NCI-H187 treated with DMSO at 0.1 percent for 48 hours (cell line): ENCODE measurements at places on chromosomes 12 and 14.

DNA sequence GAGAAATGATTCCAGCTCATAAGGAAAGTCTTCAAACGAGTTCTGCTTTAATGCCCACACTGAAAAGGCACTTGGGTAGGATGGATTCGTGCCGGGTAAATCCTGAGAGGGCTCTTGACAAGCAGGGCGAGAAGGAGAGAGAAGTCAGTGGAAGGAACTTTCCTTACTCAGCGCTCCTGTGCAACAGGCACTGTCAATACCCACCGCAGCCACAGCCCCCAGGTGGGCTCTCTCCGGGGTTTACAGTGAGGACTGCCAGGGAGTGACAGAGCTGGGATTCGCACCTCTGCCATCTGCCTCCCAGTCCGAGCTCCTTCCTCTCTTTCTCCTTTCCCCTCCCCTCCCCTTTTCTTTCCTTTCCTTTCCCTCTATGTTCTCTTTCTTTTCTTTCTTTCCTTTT lies 118.7 kb downstream of the BEGAIN start:
- no peak for DNase-seq

DNA sequence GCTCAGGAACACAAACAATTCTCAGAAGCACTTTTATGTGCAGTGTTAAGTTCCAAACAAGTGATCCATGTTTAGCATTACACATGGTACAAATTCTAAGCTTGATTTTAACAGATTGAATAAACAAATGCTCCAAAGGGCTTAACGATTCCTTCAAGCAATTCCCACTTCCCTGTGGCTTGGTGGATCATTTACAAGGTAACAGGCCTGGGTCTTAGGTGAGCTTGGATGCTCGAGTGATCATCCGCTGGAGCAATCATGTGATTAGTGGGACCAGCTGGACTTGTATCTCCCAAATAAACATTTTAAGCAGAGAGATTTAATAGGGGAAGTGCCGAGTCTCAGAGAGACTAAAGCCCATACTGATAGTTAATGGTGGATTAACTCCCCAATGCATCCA lies 70.7 kb downstream of the CALM1 start:
- DNase-seq, result no peak

- no peak for DNase-seq
These were observed 22.8 kb downstream of the ITPK1 start for GRCh38 chr14:93092606-93093556.

- DNase-seq, result no peak
These were observed 8.6 kb downstream of the LGR5 start for GRCh38 chr12:71448150-71448581.

- no peak for DNase-seq
These were observed 129.3 kb upstream of the RAP1B start for GRCh38 chr12:68481181-68481941.

GRCh38 chr12:91189516-91189915 lies 6.9 kb upstream of the DCN start:
- DNase-seq, result no peak

GRCh38 chr12:38391007-38391406 lies 74.4 kb downstream of the ALG10B start:
- DNase-seq, result no peak

GRCh38 chr12:132360410-132360809 lies 31.0 kb upstream of the GALNT9 start:
- DNase-seq, result no peak

GRCh38 chr14:73397810-73398209 lies 60.5 kb downstream of the NUMB start:
- DNase-seq, result no peak

GRCh38 chr14:50001999-50002925 lies 109.4 kb downstream of the ARF6 start:
- DNase-seq, result no peak

- no peak for DNase-seq
These were observed 1.1 kb downstream of the SAV1 start for GRCh38 chr14:50666772-50667683.

DNA sequence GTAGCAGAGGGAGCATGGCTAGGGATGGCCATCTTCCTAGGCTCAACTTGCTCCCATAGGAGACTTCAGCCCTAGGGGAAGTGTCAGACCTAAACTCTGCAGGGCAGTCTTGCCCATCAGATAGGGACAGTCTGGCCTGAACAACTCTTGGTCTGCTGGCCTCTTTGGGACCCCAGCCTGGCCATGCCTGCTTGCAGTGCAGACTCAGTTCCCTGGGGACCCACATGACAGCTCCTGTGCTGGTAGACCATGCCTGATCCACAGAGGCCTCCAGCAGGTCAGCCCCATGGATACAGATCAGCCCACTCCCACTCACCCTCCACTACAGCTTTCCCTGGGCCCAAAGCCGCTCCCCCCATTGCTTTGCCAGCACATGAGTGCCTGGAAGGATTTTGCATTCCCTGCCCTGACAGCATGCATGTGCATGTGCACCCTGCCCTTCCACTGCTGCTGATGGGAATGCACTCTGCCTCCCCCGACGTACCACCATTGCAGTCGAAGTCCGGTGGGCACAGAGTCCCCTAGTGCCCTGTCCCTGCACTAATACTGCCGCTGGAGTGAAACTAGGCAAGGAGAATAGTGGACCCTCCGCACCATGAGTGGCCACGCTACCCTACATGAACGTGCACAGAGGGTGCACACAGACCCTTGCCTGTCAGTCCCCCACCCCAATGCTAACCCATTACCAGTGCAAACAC lies 841.4 kb downstream of the FSCB start:
- DNase-seq, result no peak

GRCh38 chr12:750366-751191 lies 1.8 kb upstream of the WNK1 start:
- DNase-seq, result no peak

- no peak for DNase-seq
These were observed 4.8 kb downstream of the CKB start for GRCh38 chr14:103517721-103518421.

- DNase-seq, result no peak
These were observed 47.8 kb upstream of the LTA4H start for GRCh38 chr12:96083020-96083719.

DNA sequence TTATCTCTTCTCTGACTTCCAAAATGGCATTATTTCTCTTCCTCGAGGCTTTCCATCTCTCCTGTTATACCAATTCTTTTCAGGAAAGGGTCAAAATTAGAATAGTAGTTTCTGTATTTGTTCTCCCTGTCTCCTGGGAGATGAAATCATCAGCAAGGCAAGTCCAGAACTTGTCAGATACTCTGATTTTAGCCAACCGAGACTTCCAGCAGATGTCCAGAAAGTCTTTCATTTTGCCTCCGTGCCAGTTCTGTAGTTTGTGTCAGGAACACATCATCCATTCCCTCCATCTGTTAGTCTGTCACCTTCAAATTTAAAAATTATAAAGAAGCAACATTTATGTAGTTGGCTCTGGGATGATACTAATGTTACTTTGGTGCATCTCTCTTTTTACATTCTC lies 275.7 kb downstream of the CCDC59 start:
- no peak for DNase-seq

DNA sequence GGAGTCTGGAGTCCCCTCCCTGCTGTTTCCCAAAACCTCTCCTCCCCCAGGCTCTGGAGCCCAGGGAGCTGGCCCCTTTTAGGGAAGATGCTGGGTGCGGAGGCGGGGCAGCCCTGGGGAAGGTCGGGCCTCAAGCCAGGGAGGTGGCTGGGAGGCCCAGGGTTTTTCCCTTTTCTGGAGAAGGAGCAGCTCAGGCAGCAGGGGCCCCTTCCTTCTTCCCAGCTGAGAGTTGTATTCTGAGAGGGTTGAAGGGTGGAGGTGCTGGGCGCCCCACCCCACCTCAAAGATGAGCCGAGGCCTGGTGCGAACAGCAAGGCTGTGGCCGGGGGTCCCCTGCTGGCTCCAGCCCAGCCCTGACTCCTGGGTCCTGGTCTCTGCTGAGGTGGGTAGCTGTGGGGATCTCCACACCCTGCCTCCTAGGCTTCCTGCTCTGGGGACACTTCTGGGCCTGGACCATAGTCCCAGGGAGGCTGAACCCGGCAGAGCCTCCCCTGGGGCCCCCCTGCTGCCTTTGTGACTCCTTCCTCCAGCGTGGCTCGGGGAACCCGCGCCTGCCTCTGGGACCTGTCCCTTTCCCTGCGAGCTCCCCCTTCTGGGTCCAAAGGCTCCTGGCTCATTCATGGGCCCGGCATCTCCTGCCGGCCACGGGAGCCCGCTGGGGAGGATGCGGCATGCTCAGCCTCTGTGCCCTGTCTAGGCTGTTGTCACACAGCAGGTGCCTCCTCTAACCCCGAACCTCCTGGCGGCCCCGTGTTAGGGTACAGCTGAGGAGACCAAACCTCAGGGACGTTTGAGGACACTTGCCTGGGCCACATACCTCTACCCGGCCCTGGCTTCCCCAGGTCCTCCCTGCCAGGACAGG lies 4.4 kb downstream of the TRMT61A start:
- no peak for DNase-seq

GRCh38 chr14:69398818-69399210 lies 322 bp downstream of the SLC39A9 start:
- DNase-seq, result no peak

DNA sequence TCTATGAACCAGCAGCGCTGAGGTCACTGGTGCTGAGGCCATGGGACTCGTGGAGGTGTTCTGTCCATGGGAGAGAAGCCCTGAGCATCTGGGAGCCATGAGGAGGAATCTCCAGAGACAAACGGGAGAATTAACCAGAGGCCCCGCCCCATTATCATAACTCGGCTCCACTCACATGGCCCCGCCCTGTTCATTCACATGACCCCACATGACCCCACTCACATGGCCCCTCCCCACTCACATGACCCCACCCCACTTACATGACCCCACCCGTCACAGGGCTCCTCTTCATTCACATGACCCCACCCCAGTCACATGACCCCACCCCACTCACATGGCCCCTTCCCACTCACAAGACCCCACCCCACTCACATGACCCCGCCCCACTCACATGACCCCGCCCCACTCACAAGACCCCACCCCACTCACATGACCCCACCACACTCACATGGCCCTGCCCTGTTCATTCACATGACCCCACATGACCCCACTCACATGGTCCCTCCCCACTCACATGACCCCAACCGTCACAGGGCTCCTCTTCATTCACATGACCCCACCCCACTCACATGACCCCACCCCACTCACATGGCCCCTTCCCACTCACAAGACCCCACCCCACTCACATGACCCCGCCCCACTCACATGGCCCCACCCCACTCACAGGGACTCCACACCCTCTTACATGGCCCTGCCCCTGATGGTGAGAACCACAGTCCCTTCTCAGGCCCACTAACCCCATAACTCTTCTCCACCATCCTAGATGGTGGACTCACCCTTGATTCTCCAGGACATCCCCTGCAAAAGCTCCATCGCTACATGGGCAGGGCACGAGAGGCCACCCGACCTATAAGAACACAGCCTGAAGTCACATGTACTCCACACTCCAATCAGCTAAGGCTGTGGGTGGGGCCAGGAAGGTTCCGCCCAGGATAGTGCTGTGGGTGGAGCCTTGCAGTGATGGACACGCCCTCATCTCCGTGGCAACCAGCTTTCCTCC lies 151.1 kb upstream of the SFSWAP start:
- no peak for DNase-seq

DNA sequence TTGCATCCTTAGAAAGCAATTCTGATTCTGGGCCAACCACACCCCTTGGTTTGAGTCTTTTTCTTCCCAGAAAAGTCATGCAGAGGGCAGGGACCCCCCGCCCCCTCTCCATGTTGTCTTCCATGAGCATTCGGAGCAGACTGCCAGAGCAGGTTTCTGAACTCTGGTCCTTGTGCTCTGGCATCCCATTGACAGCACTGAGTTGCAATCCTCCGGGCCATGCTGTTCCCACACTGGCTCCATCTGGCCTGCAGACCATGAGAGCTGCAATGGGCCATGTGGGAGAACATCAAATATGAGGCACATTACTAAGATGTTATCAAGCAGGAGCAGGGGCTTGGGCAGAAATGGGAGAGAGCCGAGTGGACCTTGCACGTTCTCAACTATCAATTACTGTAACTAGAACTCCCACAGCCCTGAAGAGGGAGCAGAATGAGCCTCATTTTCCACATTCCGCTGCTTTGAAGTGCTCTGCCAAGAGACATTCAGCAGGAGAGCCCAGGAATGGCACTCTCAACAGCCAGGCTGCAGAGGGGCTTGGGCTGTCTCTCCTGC lies 157.4 kb downstream of the STXBP6 start:
- DNase-seq, result no peak

- DNase-seq, result no peak
These were observed 2.3 kb downstream of the MMP14 start for GRCh38 chr14:22838631-22839041.

DNA sequence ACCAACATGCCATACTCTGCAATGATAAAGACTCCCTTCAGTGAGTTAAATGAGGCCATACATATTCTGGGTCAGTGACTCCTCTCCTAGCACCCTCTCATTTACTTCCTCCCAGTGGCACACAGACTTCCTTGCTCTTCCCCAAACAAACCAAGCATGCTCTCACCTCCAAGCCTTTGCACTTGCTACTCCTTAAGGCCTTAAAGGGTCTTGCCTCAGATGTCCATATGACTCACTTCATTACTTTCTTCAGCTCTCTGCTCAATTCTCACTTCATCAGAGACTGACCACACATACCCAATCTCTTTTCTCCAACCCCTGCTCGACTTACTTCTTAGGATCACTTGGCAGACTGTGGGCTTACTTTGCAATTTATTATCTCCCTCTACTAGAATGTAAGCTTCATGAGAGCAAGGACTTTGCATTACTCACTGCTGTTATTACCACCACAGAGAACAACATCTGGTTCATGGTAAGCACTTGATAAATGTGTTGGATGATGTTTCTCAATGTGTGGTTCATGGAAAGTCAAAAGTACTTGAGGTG lies 22.8 kb downstream of the DDX24 start:
- DNase-seq, result no peak

- DNase-seq, result no peak
These were observed 17.9 kb downstream of the RNF34 start for GRCh38 chr12:121417847-121418246.

DNA sequence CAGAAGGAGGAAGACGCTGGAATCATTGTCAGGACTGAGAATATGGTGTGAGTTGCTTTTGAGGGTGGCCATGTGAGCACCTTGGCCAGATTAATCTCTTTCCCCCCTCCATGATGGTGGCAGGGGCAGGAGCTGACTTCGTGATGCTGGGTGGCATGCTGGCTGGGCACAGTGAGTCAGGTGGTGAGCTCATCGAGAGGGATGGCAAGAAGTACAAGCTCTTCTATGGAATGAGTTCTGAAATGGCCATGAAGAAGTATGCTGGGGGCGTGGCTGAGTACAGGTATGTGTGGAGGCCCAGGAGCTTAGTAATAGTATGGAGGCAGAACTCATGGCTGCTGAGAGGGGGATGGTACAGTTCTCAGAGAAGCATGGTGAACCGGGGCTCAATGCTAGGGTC lies 4.3 kb downstream of the TINF2 start:
- DNase-seq, result no peak

- DNase-seq, result no peak
These were observed 32.4 kb downstream of the IQSEC3 start for GRCh38 chr12:98924-99352.

DNA sequence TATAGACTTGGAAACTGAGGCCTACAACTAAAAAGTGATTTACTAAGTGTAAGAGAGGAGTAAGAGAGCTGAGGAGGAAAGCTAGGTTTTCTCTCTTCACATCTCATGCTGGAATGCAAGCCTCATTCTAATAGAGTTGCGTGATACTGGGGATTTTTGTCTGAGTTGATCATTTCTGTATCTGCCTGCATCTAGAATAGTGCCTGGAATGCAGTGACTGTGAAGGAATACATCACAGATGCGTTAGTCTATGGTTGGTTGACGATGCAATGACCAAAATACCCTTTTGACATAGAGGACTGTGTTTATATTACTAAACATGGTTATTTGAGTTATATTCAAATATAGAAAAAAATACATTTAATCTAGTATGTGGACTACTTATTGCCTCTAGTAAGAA lies 9.2 kb upstream of the TMEM117 start:
- no peak for DNase-seq
